ENCODE measurements at places on chromosomes 11 and 22.

- DNase-seq = no peak
These were observed 8.1 kb upstream of the RNH1 start for GRCh38 chr11:515131-515530.

- no peak for DNase-seq
These were observed 27.8 kb downstream of the FCHSD2 start for GRCh38 chr11:73114110-73114834.

- DNase-seq = no peak
These were observed 8.9 kb downstream of the C1QTNF6 start for GRCh38 chr22:37179126-37179470.

GRCh38 chr11:79312617-79313529, 128.0 kb downstream of the TENM4 start:
- no peak for DNase-seq

DNA sequence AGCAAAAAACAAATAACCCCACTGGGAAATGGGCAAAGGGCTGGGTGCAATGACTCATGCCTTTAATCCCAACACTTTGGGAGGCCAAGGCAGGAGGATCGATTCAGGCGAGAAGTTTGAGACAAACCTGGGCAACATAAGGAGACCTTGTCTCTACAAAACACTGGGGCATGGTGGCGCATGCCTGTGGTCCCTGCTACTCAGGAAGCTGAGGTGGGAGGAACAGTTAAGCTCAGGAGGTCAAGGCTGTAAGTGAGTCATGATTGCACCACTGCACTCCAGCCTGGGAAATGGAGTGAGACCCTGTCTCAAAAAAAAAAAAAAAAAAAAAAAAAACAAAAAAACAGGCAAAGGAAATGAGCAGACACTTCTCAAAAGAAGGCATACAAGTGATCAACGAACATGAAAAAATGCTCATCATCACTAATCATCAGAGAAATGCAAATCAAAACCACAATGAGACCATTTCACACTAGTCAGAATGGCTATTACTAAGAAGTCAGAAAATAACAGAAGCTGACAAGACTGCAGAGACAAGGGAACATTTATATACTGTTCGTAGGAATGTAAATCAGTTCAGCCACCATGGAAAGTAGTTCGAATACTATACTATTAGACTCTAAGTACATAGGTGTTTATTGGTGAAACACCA, 48.2 kb upstream of the SMCO4 start:
- DNase-seq = no peak

DNA sequence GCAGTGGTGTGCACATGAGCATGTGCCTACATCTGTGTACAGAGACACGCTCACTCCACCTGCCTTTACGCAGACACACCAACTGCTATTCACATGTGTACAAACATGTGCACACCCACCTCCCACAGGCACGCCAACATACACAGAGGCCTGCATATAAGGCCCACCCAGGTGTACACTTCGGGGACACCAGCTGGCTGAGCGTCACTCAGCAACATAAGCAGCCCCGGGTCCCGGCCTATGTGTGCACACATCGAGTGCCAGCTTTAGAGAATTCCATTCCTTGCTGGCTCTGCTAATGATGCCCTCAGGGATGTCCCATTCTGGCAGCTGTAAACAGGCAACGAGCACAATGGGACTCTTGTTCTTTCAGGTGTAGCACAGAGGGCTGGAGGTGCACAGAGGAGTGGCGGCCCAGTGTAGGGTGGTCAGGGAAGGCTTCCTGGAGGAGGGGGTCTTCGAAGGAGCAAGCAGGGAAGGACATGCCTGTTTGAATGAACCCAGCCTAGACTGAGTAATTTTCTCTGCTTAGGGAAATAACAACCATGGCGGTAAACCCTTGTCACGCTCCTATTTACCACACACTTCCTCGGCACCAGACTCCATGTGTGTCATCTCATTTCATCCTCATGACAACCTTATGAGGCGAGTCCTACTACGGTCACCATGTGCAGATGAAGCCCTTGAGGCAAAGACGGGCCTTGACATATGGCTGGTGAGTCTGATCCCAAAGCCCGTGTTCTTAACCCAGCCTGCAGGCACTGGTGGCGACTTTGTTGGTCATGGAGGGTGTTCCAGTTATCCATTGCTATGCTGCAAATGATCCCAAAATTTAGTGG, 35.1 kb downstream of the RPL3 start:
- no peak for DNase-seq

DNA sequence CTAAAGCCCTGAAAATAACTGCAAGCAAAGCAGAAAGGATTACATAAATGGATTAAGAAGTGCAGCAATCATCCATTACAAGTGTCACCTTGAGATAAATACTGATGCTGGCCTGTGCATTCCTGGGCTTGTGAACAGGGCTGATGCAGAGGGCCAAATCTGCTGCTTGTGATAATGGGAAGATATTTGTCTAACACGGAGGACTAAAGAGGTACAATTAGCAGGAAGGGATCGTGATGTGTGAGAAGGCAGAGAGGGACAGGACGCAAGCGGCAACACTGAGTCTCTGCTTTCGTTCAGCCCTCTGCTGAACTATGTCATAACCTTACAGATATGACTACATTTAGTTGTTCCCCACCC, 107.7 kb upstream of the DDI1 start:
- DNase-seq = no peak

GRCh38 chr11:554428-555226, 5.9 kb downstream of the LMNTD2 start:
- DNase-seq = peak; percentile 78

DNA sequence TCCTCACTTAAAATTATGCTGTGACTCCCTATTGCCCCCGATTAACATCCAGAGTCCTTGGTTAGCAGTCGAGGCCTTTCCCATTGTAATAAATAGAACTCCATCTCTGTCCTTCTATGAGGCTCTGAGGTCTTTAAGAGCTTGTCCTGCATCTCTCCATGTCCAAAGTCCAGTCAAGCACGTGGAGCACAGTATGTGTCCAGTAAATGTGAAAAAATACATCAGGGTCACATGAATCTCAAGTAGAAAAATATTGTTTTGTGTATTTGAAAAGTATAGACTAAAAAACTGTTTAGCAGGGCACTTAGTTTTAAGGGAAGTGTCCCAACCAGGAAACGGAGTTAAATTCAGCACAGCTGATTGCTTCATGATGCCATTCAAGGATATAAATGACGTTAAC, 298.8 kb upstream of the TENM4 start:
- DNase-seq = no peak
